Parietal lobe (tissue), 2 donors: ENCODE measurements at places on chromosomes 7 and 10. TPM values are rescaled to one million over a fixed set of nuclear protein-coding genes. Genes with fewer than 3 reads are reported as not detected.

Gene TMEM273
- total RNA-seq: 1.6 TPM

Gene IQUB
- 3.8 TPM for total RNA-seq

Gene RBM17
- total RNA-seq: 81.4 TPM

Gene EBLN1
- total RNA-seq: not detected

Gene ATOH7
- total RNA-seq: 0.94 TPM

Gene OR2A7
- total RNA-seq: 0.94 TPM
